T-helper 17 cell (primary cell): ENCODE measurements at places on chromosomes 6 and 20.

DNA sequence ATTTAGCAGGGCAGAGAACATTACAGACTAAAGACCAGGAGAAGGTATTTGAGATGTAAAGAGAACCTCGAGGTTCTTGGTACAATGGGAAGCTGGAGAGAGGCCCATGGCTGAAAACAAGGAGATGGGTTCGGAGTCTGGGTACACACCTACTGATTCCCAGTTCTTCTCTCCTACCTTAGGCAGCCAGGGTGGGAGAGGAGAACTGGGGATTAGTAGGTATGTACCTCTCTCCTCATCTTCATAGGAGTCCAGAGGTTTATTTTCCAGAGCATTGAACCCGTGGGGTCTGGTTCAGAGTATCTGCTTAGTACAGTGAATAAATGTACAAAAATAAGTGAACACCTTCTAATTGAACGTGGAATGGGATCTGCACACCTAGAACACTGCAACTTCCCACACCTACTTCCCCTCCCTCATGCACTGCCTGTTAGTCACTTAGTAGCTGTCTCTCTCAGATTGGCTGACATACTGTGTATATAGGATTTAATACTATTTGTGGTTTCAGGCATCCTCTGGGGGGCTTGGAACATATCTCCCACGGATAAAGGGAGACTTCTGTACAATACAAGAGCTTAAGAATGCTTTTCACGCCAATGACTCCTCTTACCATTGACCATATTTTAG is 23.5 kb upstream of the NUP153 start:
- DNase-seq, result no peak
- H3K36me3 ChIP-seq, result no peaks in the 10 kb centered on the region
- H3K27ac ChIP-seq, result no peak overlapping the region
- no peaks in the 10 kb centered on the region for H3K27me3 ChIP-seq
- no peak overlapping the region for H3K4me3 ChIP-seq

DNA sequence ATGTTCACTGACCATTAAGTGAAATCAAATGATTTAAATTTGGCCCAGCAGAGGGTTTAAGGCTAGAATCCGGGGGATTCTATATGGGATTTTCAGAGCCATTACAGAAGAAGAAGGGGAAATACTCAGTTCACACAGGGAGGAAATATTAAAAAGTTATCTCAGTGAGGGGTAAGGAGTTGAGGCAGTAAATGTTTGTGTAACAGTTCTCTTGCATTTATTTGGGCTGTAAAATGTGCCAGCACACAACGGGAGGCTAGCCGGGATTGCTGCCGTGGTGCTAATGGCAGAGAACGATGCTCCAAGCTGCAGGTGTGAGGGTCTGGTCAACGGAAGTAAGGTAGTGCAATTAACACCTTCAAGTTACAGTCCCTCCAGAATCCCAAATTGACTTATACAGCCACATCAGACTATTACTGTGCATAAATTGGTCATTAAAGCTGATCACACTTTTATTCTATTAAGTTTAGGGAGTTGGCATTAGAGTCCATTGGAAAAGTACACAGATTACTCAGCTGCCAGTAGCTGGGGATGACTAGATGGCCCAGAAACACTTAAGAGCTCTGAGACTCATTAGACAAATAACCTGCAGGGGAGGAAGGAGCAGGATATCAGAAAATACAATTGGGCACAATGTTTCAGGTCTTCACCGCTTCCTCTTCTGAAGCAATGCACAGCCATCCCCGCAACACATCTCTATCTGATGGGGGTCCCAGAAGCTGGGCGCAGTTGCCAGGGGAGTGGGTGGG is 31.3 kb downstream of the PPP1R3G start:
- H3K36me3 ChIP-seq, result peaks cover 5% of the 10 kb centered on the region
- no peak overlapping the region for H3K4me3 ChIP-seq
- H3K27ac ChIP-seq, result no peak overlapping the region
- DNase-seq, result no peak

DNA sequence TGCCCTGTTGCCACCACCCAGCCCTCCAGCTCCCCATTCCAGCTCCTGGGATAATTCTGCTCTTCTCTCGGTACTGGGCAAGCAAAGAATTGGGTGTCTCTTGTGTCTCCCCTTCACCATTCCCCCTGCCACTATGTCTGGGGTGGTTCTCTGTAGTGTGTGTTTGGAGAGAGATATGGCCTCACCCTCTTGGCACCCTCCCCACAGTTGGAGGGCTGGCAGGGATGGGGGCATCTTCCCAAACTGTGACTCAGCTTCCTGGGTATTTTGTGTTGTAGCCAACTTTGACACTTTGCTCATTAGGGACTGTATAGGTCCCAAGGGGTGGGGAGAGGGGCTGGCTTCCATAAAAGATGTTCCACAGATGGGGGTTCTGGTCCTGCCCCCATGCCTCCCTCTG is 1.7 kb downstream of the TNXB start:
- H3K36me3 ChIP-seq, result peaks cover 2% of the 10 kb centered on the region
- H3K27me3 ChIP-seq, result peaks cover 61% of the 10 kb centered on the region
- no peak overlapping the region for H3K27ac ChIP-seq
- H3K4me3 ChIP-seq, result no peak overlapping the region
- no peak for DNase-seq

DNA sequence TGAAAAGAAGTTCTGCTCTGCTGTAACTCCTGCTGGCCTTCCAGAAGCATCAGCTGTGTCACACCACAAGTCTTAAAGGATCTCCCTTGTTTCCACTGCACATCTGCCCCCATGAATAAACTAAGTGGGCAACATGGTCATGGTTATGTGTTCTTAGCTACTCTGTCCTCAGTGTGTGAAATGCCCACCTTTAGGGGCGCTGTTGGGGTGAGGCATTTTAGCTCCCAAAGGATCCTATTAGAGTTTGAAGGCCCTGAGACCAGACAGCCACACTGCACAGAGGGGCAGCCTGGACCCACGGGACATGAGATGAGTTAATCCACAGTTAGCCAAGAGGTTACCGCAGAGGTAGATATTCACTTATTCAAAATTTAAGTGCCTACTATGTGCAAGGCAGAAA is 294.3 kb upstream of the QKI start:
- no peak overlapping the region for H3K4me3 ChIP-seq
- no peaks in the 10 kb centered on the region for H3K4me1 ChIP-seq
- no peaks in the 10 kb centered on the region for H3K27me3 ChIP-seq
- no peak overlapping the region for H3K27ac ChIP-seq

DNA sequence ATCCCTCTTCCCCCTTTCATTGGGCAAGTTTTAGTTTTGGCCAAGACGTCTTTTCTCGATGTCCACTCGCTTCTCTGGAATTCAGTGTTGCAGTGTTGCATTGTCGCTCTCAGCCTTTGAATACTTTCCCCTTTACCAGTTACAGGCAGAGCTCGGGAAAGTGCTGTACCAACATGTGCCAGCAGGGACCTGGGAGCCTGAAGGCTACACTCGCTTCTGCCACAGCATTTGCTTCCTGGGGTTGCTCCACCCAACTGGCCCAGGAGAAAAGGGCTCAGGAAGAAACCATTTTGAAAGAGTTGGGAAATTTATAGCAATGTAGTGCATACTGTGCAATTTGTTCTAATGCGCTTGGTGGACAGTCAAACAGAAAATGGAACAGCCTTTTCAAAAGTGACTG is 78.6 kb downstream of the LINC00237 start:
- DNase-seq, result no peak
- no peaks in the 10 kb centered on the region for H3K36me3 ChIP-seq
- no peak overlapping the region for H3K4me3 ChIP-seq
- H3K27me3 ChIP-seq, result peaks cover 49% of the 10 kb centered on the region
- H3K4me1 ChIP-seq, result no peaks in the 10 kb centered on the region

- H3K4me3 ChIP-seq, result no peak overlapping the region
- peaks cover 22% of the 10 kb centered on the region for H3K27me3 ChIP-seq
- H3K36me3 ChIP-seq, result no peaks in the 10 kb centered on the region
- no peaks in the 10 kb centered on the region for H3K4me1 ChIP-seq
- no peak overlapping the region for H3K27ac ChIP-seq
These were observed 200.9 kb upstream of the EYA4 start for GRCh38 chr6:133040094-133040802.

GRCh38 chr6:139409026-139409425 is 34.6 kb upstream of the CITED2 start:
- H3K27ac ChIP-seq, result no peak overlapping the region
- DNase-seq, result no peak
- no peaks in the 10 kb centered on the region for H3K4me1 ChIP-seq
- H3K36me3 ChIP-seq, result no peaks in the 10 kb centered on the region
- no peaks in the 10 kb centered on the region for H3K27me3 ChIP-seq
- no peak overlapping the region for H3K4me3 ChIP-seq

- H3K27me3 ChIP-seq, result peaks cover 20% of the 10 kb centered on the region
- no peak overlapping the region for H3K27ac ChIP-seq
- DNase-seq, result no peak
- H3K4me1 ChIP-seq, result no peaks in the 10 kb centered on the region
These were observed 226.9 kb downstream of the DLL1 start for GRCh38 chr6:170063851-170064602.

DNA sequence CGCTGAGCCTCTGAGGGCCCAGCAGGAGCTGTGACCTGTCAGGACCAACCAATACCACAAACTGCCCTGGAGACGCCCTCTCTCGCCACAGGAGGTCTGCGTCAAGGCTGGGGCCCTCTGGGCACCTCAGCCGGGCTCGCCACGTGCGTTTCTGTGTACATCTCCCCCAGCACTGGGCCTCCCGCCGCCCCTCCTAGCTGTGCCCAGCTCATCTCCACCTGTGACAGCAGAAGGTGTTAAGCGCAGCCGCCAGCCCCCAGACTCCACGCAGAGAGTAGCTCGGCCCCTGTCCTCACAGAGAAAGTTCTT is 91.4 kb downstream of the TAF4 start:
- H3K4me1 ChIP-seq, result no peaks in the 10 kb centered on the region
- no peak overlapping the region for H3K4me3 ChIP-seq
- peaks cover 10% of the 10 kb centered on the region for H3K36me3 ChIP-seq
- no peak for DNase-seq
- no peaks in the 10 kb centered on the region for H3K27me3 ChIP-seq
- H3K27ac ChIP-seq, result no peak overlapping the region
